MG63 (cell line): ENCODE measurements at places on chromosomes 1 and 21.
A peak's percentile ranks its signal among the peaks of the same experiment; 100 is the strongest.

DNA sequence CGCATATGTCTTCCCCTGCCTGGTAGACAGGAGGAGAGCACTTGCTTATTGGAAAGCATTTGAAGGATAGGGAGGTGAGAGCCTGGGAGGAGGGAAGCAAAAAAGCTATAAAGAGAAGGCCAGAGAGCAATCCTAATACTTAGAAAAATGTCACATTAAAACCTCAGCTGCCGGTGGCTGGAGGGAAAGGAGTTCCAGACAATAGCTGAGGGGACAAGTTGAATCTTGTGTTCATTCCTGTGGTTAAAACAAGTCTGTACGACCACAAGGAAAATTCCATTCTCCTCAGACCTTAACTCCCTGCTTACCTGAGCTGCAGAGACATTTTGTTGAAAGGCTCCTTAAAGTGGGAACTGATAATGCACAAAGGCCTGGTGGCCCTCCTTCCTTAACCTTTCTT lies 218.8 kb upstream of the CAMK1G start:
- DNase-seq = no peak

GRCh38 chr1:24955161-24955560 lies 25.1 kb upstream of the RUNX3 start:
- DNase-seq = no peak

- DNase-seq = no peak
These were observed 34.0 kb downstream of the DNAI4 start for GRCh38 chr1:66890621-66891020.

- no peak for DNase-seq
These were observed 117.8 kb upstream of the SLC25A33 start for GRCh38 chr1:9421533-9421873.

- no peak for DNase-seq
These were observed 29.0 kb downstream of the GRHL3 start for GRCh38 chr1:24348196-24348595.

GRCh38 chr1:202046748-202047708 lies 36.6 kb downstream of the ELF3 start:
- DNase-seq = no peak

- peak; percentile 84 for DNase-seq
These were observed 129.7 kb downstream of the DUSP10 start for GRCh38 chr1:221612047-221612777.

DNA sequence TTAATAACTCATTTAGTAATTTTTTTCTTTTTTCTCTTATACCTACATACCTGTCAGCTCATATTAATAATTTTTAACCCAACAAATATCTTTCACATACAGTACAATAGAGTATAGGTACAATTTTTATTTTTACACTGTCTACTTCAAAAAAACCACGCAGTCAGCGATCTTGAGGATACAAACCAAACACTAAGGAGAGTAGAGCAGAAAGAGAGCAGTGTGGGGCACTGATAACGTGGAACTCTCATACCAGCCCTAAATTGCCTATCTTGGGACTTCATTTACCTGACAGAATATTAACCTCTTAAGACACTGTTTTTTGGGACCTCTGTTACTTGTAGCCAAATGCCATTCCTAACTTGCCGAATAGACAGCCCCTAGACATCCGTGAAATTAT lies 5.5 kb downstream of the TRMT1L start:
- DNase-seq = no peak

- DNase-seq = no peak
These were observed 653.9 kb upstream of the NEGR1 start for GRCh38 chr1:72936151-72936740.

DNA sequence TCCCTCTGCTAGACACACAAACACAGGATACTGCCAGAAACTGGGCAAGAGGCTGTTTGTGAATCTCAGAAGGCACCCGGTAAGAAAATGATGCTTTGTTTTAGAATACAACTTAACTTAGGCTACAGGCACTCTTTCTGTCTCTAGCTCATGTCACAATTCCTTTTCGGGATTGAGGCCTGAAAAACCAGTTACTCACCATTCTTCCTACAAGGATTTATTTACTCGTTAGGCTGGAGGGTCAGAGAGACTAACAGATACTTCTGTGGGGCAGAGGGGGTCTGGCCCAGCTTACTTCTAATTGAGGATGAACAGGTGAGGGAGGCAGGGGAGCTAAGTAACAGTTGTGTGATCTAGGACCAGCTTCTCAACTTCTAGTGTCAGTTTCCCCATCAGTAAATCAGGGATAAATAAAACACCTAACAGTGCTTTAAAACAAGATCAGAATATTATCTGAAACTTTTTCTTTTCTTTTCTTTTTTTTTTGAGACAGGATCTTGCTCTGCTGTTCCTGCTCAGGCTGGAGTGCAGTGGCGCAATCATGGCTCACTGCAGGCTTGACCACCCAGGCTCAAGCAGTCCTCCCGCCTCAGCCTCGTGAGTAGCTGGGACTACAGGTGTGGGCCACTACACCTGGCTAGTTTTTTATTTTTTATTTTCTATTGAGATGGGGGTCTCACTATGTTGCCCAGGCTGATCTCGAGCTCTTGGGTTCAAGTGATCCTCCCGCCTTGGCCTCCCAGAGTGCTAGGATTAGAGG lies 31.9 kb downstream of the NFYC start:
- no peak for DNase-seq

DNA sequence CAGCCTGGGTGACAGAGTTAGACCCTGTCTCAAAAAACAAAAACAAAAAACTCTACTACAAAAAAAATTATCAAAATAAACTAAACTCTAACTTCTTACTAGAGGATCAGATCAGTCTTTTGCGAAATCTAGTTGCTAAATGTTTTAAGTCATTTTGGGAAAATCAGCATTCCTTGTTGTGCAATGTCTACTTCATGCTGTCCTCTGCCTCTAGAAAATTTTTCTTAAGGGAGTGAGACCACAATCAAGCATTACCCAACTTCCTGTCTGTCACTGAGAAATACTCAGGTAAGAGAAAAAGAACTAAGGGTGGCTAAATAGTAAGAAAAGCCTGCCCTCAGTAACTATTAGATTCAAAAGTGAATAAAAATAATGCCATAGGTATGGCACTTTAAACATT lies 67.2 kb upstream of the FOXD3 start:
- DNase-seq = no peak

GRCh38 chr1:205273551-205273982 lies 45.8 kb downstream of the TMCC2 start:
- DNase-seq = peak; percentile 59

- no peak for DNase-seq
These were observed 76.3 kb downstream of the KRTAP19-8 start for GRCh38 chr21:30962013-30962412.

GRCh38 chr1:177952249-177952648 lies 17.6 kb downstream of the SEC16B start:
- no peak for DNase-seq

DNA sequence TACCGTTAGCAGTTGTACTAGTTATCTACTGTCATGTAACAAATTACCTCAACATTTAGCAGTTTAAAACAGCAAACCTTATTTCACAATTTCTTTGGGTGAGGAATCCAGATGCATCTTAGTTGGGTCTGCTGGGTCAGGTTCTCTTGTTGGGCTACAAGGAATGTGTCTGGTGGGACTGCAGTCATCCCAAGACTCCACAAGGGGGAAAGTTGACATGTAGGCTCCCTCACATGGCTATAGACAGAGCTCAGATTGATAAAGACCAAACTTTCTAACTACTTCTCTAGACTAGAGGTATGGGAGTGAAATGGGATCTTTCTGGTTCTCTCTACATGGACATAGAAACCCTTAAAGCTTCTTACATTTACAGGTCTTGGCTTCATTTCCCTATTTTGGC lies 160.9 kb downstream of the UCK2 start:
- DNase-seq = no peak

DNA sequence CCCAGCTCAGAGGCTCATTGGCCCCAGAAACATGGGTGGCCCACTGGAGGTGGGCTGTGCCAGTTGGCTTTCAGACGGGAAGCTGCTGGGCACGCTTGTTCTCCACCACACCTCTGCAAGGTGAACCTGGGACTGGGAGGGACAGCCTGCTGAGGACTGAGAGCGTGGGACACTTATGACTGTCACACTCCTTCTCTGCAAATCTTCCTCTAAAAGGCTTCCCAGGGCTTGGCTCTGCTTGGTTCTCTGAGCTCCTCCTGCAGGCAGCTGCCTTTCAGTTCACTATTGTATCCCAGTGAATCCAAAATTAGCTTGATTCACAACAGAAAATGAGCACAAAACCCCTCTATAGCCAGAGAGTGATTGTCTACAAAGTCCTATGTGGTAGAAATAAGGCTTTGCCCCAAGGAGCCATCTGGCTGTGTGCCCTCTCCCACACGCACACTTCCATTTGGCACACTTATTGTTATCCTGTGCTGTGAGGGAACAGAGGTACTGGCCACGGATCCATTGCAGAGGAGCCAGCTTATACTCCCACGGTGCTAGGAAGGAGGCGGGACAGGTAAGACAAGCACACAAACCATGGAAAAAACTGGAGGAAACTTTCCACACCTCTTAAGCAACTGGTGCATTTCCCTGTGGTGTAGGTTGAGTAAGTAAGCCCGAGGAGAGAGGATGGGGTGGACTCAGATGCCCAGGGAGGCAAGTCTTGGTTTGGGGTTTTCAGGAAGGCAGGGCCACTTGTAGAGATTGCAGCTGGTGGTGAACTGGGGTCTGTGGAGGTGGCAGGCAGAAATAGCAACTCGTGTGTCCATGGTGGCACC lies 18.9 kb upstream of the BTG2 start:
- DNase-seq = no peak

DNA sequence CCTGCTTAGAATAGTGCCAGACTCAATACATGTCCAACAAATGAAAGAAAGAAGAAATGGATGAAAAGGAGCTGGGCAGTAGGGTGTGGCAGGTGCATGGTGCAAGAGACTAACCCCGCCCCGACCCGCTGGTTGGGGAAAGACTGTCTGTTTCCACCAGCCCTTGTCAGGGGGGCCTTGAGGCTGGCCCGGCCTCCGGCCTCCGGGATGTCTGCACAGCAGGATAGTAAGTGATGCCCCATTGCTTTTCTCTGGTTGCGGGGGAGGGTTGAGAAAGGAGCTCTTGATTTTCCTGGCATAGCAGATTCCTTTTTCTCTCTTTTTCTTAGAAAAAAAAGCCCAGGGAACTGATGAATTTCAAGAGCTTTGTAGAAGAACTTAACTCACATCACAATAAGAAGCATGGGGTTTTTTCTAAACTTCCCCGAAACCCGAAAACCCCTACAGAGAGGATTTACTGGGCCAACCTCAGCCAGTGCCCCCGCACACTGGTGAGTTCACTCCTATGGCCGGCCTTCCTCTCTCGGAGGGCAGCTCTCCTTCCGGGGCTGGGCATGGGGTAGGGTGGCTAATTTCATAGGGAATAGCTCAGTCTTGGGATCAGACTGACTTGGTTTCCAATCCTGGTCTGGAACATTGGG lies 12.5 kb upstream of the TTC22 start:
- no peak for DNase-seq

- no peak for DNase-seq
These were observed 236.9 kb upstream of the NRIP1 start for GRCh38 chr21:15301736-15302135.

DNA sequence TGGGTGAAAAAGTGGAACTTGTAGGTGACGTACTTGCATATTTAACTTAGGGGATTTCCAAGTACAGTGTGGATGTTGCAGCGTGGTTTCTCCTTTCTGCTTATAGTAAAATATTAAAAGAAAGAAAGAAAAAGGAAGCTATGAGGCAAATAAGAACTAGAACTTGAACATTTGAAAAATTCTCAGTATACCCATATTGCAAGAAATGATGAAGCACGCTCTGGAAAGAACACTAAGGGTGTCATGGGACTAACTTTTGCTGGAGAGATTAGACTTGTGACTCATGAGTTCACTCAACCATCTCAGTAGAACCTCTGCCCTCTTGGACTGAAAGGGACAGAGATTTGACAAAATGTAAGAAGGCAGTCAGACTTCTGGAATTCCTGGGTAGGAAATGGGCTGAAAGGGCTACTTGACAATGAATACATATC lies 704.5 kb upstream of the ADGRL4 start:
- no peak for DNase-seq

DNA sequence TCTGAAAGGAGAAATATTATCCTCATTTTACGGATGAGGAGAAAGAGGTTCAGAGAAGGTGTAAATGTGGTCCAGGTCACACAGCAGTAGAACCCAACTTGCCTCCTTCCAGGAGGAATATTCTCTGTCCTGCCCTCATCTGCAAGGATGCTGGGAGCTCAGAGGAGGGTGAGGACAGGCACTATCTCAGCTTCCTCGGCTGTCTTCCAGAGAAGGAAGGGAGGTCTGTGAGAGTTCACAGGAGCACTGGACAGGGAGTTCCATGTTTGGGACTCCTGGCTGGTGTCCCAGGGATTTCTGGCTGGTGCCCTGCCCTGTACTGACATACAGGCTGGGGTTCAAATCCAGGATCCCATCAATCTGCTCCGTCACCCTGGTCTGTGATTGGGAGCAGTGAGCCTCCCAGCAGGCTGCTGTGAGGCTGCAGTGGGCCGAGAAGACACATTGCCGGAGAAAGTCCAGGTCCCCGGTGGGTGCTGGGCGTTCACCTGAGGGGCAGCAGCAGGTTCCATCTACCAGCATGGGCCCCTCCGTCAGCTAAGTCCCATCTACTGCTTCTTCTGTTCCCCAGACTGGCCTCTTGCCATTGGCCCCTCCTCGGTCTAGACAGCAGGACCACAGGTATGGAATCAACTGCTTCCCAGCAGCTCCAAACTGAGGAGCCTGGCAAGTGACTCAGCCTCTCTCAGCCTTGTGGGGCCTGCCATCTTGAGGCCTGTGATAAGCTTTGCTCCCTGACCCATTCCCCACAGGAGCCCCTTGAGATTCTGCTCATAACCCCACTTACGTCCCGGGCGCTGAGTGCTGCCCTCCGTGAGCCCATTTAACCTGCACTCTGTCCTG lies 8.5 kb upstream of the BSND start:
- DNase-seq = no peak

GRCh38 chr1:8472668-8473067 lies 154.8 kb downstream of the SLC45A1 start:
- DNase-seq = no peak

DNA sequence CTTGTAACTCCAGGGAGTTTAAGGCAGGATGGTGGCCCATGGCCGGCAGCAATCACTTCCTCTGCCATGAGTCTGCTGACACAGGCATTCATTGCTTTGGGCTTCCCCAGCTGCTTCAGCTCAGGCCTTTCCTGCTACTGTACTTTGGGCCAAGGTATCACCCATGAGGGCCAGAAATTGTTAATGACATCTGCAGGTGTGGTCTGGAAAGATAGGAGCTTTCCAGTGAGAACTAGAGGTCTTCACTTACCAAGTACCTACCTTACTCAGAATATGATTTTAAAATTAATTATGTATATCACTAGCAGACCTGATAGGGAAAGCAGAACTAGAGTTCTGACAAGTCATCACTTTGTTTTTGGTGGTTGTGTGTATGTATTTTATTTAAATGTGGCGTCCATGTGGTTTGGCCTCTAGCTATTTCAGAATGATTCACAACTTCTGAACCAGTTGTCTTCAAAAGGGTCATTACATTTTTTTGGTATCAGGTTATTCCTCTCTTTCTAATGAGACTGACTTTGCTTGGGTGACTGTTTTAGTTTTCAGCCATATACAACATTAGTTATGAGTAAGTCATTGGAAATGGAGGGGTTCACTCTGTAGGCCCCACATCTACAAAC lies 2.7 kb downstream of the RGL1 start:
- DNase-seq = no peak
